ENCODE measurements at places on chromosomes 11 and 22.

GRCh38 chr11:45147017-45147728, 734 bp downstream of the PRDM11 start:
- peak; percentile 97 for DNase-seq

GRCh38 chr11:42773729-42774128, 538.1 kb upstream of the API5 start:
- no peak for DNase-seq

DNA sequence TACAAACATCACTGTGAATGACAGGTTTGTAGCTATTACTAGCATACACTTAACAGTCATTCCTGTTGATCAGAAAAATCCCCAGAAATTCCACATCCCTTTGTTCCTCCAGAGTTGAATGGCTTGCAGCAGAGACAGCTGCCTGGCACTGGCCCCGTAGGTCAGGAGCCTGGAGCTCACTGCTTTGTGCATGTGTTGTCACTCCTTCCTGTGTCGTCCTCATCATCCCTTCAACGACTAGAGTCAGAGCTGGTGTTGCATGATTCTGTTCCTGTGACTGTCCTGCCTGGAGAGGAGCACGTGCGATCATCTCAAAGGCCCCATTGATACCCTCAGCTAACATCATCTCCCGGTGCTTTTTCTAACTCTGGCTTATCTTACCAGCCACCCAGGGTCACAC, 58.3 kb downstream of the LDLRAD3 start:
- DNase-seq, result no peak

DNA sequence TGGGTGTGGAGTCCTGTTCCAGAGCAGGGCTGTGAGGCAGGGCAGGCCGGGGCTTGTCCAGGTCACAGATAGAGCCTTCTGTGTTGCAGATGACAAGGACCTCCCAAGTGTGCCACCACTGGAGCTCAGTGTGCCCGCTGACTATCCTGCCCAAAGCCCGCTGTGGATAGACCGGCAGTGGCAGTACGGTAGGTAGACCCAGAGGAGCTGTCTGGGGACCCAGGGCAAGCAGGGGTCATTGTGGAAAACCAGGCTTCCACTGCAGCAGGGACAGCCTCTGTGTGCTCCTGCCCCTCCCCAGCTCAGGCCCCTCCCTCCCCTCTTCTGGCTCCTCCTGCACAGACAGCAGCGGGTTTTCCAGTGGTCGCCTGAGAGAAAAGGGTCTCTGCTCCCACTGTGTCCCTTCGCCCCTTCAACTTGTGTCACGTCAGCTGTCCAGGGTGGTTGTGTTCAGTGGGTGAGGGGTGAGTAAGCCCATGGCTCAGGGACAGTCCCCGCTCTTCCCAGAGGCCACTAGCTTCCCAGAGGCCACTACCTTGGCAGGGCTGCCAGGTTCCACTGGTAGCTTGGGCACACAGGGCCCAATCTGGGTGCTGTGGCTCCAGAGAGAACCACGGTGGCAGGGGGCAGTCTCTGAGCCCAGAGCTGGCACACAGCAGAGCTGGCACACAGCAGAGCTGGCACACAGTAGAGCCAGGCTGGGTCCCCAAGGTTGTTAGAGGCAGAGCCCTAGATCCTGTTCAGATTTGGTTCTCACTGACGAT, 78.4 kb downstream of the MED15 start:
- no peak for DNase-seq

DNA sequence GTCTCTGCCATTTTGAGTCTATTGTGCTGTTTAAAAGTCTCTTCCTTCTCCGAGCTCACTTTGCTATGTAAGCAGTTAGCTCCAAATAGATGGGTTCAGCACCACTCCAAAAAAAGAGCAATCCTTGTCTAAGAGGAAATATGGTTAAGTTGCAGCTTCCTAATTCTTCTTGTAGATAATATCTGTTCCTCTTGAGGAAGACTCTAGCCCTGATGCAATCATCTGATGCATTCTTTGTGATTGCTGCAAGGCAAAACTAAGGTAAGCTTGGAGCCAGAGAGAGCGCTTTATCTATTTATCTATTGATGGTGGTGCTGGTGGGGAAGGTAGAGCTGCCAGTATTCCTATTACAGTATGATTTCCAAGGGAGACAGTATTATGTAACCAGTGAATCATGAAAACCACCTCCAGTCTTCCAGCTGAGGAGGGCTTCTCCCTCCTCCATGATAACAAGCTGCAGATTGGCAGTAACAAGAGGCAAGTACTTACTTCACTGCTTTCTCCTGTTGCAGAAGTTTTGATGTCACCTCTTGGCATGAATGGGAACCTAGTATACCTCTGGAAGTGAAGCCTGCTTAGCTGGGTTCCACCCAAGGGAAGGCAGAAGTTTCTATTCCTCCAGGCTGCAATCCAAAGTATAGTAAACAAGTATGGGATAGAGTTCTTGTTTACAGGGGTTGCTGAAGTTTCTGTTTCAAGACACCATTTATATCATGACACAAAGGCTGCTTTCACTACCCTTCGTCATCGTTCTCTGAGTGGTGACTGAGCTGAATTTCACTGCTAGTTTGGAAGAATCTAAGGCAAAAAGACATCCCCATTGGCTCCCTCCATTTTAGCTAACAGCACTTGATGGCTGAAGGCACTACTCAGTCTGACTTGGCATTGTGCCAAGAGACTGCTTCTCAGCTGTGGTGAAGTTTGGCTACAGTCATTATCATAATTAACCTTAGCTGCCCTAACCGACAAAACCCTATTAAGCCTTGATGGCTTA, 49.7 kb downstream of the FDX1 start:
- peak; percentile 11 for DNase-seq

DNA sequence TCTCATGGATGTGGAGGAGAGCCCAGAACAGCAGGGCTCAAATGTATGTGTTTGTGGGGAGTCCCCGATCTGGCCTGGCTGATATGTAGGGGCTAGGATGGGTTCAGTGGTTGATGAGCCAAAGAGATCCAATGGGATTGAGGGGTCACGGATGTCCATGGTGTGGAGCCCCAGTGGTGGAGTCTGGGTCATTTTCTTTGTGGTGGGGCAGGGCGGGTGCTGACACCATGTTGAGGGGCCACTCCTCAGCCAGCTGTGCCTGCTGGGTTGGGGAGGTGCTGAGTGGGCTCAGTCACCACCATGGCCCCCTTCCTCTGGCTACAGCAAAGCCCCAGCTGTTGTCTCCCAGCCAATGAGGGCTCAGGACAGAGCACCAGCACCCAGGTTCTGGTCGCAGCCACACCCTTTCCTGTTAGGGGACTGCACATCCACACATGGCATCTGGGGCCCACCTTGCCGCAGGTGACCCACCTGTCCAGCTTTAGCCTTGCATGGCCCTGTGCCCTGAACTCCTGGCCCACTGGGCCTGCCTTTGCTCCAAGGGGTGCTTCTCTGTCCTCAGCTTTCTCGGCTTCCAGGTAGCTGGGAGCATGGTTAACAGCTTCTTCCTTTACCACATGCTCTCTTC, 3.2 kb upstream of the GNAZ start:
- DNase-seq, result no peak

DNA sequence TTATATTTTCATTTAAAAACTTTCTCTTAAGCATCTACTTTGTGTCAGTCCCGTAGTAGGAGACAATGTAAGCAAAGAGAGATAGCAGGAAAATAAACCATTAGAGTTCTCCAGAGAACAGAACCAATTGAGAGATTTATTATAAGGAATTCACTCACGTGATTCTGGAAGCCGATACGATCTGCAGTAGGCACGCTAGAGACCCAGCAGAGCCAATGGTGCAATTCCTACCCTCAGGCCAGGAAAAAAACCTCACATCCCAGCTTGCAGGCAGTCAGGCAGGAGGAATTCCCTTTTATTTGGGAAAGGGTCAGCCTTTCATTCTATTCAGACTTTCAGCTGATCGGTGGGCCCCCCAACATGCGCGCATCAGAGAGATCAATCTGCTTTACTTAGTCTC, 7.3 kb upstream of the PLEKHA7 start:
- peak; percentile 75 for DNase-seq

GRCh38 chr22:17698948-17699347, 60.4 kb downstream of the BCL2L13 start:
- no peak for DNase-seq

GRCh38 chr11:29119116-29119515, 897.7 kb downstream of the KCNA4 start:
- peak; percentile 50 for DNase-seq

DNA sequence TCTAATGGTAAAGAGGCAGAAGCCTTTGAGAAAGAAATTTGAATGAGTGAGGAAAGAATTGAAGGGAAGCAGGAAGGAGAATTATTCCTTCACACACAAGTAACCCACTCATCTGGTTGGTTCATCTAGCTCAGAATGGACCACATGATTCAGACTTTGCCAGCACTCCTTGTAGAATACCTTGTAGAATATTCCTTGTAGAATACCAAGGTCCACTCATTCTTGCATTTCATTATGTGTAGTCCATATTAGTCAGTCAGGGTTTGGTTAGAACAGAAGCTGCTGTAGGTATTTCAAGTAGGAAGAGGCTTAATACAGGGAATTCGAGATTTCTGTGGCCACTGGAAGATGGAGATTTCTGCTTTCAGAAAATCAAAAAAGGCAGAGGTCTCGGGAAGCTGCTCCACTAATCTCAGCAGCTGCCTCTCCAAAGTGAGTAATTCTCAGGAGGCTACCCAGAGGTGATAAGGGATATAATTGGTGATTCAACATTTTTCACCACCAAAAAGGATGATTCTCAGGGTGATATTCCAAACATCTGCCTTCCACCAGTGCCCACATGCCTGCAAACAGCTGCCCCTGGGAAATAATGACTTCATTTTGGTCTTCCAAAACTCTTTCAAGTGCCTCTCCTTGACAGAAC, 329.1 kb downstream of the TMEM135 start:
- DNase-seq, result no peak

GRCh38 chr11:86579406-86579731, 93.0 kb downstream of the ME3 start:
- no peak for DNase-seq

DNA sequence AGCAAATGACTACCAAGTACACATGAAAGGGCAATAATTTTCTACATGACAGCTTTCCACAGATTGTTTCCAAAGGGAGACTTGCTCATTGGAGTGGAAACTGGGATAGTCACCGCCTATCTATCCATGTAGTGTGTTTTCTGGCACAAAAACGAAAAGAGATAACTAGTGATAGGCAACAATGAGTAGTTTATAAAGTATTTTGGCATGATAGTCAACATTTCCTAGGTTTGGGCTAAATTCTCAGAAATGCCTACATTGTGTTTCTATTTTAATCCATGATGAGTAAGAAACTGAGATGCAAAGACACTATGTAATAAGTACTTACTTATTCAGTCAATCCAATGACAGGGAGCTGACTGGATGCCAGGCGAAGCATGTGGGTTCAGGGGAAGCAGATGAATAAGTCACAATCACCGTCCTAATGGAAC, 1129.1 kb downstream of the DLG2 start:
- DNase-seq, result no peak

DNA sequence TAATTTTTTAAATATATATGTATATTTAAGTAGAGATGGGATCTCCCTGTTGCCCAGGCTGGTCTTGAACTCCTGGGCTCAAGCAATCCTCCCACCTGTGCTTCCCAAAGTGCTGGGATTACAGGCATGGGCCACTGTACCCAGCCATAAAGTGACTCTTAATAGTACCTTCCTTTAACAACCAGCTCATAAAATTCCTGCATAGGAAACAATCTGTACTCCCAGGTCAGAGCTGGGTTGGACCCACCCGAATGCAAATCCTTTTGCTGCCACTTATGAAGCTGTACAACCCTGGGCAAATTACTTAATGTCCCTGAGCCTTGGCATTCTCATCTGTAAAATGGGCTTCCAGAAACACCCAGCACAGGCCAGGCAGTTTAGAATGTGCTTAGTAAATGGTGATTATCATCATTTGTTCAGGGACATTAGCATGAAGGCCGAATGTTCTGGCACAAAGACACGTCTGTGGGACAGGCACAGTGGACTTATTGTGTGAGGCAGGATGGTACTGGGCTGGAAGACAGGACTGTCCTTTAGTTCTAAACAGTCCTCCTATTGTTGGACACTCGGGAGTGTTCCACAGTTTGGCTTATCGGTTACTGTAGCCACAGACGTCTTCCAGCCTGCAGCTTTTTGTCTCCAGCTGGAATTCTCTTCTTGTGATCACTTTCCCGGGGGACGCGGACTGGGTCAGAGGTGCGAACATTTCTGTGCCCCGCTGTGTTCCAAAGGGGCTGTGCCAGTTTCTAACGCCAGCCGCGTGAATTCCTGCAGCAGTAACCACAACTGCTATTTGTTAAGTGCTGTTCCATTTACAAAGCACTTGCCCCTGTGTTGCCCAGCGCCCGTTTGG, 6.0 kb downstream of the PDXP start:
- no peak for DNase-seq

DNA sequence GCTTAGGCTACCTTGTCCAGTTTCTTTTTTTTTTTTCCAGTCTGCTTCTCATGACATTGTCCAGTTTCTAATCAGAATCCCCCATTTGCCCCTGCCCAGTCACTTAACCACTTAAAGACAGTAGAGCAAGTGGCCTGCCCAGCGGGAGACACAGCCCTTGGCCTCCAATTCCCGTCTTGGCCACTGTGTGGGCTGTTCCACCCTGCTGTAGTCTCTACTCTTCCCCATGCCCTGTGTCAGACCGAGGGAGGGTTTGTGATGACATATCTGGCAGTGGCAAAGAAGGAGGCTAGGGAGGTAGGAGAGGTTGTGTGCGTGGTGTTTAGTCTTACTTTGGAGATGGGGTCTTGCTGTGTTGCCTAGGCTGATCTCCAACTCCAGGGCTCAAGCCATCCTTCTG, 11.5 kb downstream of the PPFIA1 start:
- no peak for DNase-seq

GRCh38 chr11:132423266-132423665, 1052.9 kb downstream of the NTM start:
- DNase-seq, result no peak

DNA sequence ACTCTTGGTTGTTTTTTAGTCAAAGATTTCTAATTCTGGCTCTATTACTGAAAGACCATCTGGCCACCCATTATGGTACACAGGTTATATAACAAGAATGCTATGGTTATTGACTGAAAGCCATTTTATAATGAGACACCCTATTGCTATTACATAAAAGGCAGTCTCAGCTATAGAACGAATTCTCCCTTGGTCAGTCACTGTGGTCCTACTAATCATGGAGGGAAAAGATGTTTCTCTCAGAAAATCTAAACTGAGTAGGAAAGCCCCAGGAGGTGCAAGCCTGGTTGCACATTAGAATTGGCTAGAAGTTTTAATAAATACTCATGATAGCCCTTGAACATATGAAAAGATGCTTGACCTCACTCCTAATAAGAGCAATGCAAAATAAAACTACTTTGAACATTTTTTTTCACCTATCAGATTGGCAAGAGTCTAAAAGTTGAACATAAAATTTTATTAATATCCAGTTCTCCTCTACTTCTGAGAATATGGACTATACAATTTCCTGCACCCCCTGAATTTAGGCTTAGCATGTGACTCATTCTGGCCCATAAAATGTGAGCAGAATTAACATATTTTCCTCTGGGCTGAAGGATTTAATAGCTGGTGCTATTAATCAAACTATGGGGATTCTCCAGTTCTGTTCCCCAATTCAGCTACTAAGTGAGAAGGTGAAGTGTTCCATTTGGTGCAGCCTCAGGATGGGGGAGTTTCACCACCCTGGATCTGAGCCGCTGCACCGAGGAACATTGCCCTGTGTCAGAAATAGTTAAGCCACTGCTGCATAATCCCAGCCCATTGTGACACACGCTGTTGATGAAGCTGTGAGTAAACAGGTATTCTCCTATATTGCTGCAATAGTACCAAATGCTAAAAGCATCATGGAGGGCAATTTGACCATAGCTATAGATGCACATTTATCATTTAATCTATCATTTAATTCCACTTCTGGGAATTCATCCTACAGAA, 11.5 kb upstream of the CRKL start:
- DNase-seq, result no peak
